ENCODE measurements at places on chromosomes 1 and 21.

GRCh38 chr1:157069601-157070000 lies 24.1 kb upstream of the ARHGEF11 start:
- no peak for DNase-seq

GRCh38 chr1:184958554-184959353 lies 15.6 kb downstream of the NIBAN1 start:
- DNase-seq: no peak

GRCh38 chr1:241899210-241899609 lies 51.2 kb downstream of the EXO1 start:
- DNase-seq: no peak

- no peak for DNase-seq
Observed at GRCh38 chr1:14437417-14437918, 161.0 kb upstream of the KAZN start.

DNA sequence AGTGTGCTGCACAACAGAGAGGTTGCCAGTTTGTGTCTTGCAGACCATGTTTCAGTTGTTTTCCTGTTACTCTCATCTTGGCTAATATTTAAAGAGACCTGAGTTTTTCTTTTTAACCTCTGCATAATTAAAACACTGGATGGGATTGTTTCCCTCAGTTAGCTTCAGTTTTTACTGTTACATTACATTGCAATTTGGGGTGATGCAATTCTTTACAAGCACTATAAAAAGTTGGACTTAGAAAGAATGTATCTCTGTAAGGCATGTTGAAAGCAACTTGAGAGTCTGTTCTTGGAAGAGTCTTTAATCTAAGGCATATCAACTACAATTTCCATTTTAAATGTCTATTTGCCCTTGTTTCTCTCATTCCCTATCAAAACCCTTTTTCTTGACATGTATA lies 99.1 kb downstream of the DNM3 start:
- no peak for DNase-seq

- DNase-seq: no peak
Observed at GRCh38 chr21:34636961-34637360, 22.0 kb upstream of the RCAN1 start.

GRCh38 chr1:228804640-228805413 lies 69.5 kb downstream of the RHOU start:
- no peak for DNase-seq

GRCh38 chr1:6795661-6796060 lies 10.4 kb downstream of the CAMTA1 start:
- DNase-seq: no peak

DNA sequence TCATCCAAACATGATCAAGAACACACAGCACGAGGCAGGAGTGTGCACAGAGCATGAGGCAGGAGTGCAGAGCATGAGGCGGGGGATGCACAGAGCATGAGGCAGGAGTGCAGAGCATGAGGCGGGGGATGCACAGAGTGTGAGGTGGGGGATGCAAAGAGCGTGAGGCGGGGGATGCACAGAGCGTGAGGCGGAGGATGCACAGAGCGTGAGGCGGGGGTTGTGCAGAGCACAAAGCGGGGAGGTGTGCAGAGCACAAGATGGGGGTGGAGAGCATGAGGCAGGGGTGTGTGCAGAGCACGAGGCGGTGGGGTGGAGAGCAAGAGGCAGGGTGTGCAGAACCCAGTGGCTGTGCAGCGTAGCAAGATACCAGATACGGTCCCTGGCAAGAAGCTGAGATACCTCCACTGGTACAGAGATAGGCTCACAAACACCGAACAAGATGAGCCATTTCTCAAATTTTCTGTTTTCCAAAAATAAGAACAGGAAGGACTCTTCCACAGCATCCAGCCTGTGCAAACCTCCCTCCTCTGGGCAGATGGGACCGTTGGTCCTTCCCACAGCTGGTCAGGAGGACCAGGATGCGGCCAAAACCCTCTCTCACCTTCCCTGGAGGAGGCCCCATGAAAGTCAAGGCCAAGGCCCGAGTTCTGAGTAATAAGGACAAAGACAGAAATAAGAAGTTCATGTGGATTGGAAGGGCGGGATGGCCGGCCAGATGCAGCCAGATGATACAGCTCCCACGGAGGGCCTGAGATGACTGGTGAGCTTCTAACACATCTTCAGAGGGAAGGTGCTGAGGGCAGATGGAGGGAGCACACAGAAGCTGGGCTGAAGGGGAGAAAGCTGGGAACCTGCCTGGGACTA lies 12.0 kb downstream of the SPATC1L start:
- DNase-seq: no peak

DNA sequence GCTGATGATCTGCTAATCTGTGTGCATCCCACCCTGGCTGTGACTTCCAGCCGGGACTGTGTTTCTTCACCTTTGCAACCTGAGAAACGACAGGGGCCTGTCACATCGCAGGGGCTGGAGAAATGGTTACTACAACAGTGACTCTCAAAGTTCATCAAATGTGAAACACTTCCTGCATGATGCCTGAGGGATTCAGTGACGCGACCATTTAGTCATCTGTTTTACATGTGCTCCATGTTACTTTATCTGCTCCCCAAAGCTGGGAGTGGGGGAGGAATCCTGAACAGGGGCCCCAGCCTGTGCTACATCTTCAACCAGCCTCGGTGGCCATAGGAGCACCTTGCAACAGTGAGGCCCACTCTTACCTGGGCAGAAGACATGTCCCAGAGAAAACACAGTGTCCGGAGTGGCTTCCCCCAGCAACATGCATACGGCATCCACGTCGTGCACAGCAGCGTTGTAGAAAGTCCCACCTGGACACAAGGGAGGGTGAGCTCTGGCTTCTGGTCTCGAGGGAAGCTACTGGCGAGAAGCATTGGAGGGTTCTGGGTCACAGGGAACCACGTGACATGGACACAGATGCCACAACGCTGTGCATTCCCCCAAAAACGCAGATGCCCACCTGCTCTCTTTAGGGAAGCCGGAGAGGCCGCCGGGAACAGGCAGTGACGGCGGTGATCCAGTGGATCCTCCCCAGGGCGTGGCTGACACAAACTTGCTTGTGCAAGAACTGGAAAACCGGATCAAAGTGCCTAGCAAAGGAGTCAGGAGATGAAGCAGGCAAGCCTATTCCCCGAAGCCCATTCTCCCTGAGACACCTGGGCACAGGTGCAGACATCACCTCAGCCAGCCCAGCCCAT lies 9.6 kb upstream of the CCDC27 start:
- DNase-seq: no peak

DNA sequence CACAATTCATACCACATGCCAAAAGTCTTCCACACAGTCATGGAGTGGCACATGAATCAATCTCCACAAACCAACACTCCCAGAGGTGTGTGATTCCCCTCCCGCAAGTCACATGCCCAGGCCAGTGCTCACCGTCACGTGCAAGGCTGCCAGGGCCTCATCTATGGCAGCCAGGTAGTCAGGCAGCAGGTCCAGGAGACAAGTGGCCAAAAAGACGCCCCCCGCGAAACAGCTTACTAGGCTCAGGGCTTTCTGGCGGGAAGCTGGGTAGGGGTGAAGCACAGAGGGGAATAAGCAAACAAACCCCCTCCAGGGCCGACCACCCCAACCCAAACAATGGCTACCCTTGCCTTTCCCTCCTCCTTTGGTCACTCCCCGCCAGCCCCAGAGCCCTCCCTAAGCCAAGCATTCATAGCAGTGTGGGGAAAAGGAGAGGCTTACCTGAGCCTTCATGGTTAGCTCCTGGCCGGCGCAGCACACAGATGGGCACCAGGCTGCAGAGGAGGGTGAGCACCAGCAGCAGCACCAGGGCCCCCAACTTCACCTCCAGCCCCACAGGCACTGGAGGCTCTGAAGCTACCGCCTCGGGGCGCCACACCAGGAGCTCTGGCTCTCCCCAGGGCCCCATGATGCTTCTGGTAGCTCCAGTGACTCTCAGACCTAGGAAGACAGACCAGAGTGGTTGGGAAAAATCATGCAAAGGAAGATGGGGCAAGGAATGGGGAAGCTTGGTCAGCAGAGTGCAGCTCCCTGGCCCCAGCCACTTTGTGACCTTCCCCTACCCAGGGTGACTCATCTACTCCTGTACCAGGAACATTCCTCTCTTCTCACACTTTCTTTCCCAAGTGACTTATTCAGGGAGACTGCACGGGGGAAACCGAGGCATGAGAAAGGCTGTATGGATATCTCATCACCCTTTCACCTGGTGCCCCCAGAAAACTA lies 978 bp downstream of the SLC39A1 start:
- no peak for DNase-seq

- no peak for DNase-seq
Observed at GRCh38 chr1:240999826-241000225, 357.2 kb downstream of the RGS7 start.

- no peak for DNase-seq
Observed at GRCh38 chr21:17231124-17231523, 281.7 kb upstream of the CXADR start.

DNA sequence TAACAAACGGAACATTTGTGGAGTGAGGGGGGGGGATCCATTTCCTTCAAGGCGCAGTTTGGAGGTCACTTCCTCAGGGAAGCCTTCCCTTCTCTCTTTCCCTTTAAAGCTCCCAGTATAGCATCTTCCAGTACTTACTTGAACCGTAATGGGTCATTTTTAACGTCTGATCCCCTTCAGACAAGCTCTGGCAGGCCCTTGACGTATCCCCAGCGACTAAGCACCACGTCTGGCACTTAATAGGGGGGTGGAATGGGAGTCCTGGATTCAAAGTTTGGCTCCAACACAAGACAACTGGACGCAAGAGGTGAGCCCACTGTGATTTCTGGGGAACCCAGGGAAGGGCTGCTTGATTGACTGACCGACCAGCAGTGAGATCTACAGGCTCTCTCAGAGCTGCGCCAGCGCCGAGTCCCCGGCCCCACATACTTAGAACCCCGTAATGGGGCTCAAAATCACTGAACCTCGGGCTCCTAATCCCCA lies 441 bp downstream of the YARS1 start:
- DNase-seq: no peak

- DNase-seq: no peak
Observed at GRCh38 chr1:26780344-26780957, 7.3 kb upstream of the PIGV start.

GRCh38 chr21:38470755-38471154 lies 27.5 kb downstream of the ERG start:
- DNase-seq: no peak

DNA sequence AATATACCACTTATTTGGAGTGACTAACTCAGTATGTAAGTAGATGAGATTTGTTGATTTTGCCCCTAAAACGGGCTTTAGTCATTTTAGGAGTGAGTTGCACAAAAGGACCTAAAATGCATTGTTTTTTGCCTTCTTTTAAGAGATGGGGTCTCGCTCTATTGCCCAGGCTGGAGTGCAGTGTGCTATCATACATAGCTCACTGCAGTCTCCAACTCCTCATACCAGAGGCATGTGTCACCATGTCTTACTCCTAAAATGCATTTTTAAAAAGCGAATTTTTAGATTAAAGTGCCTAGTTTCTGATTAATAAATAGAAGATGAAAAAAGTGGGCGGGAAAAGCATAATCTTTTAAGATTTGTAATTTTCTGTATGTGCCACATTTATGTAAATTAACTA lies 11.5 kb upstream of the NEXN start:
- DNase-seq: no peak

DNA sequence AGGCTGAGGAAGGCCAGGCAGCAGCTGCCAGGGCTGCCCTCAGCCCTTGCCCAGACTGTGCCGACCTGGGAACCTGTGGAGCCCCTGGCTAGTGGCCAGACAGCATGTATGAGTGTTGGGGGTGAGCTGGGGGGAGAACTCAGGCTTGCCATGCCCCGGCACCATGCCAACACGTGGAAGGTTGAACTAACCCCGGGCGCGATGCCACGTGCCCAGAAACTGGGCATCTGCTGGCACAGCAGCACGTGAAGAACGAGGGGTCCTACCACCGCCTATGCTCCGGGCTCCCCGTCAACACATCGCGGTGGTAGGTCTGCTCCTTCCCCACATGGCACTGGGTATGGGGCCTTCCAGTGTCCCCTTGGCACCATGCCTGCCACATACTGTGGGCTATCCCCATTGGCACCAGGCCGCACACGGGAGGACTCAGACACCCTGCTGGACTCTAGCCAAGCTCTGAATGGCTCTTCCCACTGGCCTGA lies 68.7 kb downstream of the CASZ1 start:
- DNase-seq: no peak

DNA sequence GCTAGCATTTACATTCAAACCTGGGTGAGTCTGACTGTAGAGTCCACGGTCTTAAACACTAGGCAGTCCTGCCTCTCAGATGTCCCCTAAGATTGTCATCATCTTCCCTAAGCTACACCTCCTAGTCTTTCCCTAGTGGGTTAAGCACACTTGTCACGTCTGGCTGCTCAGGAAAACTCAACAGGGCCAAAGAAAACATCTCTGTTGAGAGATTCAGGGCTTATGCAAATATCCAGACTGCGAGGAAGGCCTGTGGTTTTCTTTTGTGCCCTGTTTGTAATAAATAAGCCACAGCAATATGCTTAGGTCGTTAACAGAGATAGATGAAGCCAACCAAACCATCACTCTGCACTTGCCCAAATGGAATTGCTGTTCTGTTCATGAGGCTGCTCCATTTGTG lies 472.6 kb upstream of the DEPDC1 start:
- no peak for DNase-seq

- DNase-seq: no peak
Observed at GRCh38 chr1:223682502-223682901, 17.0 kb upstream of the CAPN8 start.

GRCh38 chr1:39895731-39896480 lies 5.8 kb downstream of the MYCL start:
- no peak for DNase-seq

DNA sequence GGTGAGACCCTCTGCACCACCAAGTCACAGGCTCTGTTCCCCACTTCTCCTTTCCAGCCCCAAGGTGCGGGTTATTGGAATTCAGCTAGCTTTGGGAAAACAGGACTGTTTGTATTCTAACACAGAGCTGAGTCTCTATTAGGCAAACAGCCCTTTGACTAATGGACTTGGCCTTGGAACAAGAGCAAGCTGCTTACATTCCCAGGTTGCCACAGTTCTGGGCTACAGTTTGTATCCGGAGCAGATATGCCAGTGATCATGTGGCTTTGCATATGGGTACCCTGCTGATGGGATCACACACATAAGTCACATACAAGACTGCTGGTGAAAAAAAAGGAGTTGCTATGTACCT lies 110.5 kb upstream of the COA6 start:
- DNase-seq: no peak

DNA sequence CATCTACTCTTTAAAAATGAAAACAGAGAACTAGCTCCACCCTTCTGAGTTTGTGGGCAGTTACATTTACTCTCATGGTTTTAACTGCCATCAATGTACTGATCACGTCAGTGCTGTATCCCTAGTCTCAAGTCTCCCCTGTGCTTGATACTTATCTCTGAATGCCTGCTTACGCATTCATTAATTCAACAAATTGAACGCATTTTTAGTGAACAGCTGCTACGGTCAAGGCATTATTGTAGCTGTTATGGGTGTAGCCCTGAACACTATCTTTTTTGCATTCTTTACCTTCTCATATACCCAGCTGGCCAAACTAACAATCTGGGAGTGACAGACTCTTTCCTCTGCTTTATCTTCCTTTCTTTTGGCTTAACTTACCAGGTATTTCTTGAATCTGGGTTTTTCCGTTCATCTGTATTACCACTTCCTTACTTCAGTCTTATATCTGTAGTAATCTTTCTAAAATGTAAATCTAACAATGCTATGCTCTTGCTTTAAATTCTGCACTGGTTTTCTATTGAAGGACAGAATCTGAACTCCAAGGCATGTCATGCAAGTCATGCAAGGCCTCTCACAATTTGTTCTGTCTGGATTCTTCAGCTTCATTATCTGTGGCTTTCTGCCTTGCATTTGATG lies 33.3 kb downstream of the SMG7 start:
- DNase-seq: no peak

GRCh38 chr1:21317035-21317689 lies 26.9 kb upstream of the ECE1 start:
- no peak for DNase-seq

- DNase-seq: no peak
Observed at GRCh38 chr1:2942410-2942809, 78.9 kb upstream of the ACTRT2 start.

Measured in activated CD4-positive, CD25-positive, alpha-beta regulatory T cell (primary cell).